ENCODE measurements at places on chromosomes 6 and 20.

- DNase-seq, result no peak
Measured at GRCh38 chr6:98764373-98764911, 69.9 kb upstream of the POU3F2 start.

DNA sequence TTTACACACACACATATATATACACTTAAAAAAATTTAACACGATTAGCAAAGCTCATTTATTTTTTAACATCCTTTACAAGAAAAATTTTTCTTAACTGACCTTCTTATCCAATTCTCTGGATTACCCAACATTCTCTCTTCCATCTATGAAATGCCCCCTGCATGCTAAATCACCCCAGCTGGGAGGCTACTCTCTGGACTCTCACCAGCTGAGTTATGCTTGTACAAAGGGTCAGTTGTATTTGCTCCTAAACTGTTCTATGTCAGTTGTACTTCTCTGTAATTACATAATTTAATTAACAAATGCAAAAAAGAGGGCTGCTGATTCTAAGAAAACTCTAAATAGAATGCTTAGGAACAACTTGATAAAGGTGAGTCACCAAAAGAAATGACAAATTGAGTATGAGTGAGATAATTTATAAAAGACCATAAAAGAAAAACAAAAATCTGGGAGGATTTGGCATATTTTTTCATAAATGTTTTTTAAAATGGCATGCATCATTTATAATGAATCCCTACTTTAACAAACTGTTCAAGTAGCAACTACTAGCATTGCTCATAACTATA is 120.5 kb downstream of the KIF13A start:
- DNase-seq, result no peak

GRCh38 chr20:25669826-25670422 is 26.7 kb downstream of the ZNF337 start:
- peak; percentile 30 for DNase-seq

GRCh38 chr6:38175786-38176185 is 356.3 kb downstream of the ZFAND3 start:
- DNase-seq, result no peak

DNA sequence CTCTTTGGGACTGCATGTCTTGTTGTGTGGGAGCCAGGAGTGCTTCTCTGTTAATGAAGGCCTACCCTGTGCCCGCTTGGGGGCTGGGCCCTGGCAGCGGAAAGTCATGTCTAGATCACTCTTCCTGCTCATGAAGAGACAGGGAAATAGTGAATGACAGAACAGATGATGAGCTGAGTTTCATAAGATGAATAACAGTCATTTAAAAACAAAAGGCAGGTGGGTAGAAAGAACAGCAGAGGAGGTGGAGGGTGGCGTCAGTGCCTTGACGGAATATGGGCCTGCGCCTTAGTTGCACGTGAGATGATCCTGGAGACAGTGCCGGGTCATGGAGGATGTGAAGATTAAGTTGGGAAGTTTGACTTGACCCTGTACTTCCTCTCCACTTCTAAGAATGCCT is 85.5 kb downstream of the ARID1B start:
- no peak for DNase-seq

DNA sequence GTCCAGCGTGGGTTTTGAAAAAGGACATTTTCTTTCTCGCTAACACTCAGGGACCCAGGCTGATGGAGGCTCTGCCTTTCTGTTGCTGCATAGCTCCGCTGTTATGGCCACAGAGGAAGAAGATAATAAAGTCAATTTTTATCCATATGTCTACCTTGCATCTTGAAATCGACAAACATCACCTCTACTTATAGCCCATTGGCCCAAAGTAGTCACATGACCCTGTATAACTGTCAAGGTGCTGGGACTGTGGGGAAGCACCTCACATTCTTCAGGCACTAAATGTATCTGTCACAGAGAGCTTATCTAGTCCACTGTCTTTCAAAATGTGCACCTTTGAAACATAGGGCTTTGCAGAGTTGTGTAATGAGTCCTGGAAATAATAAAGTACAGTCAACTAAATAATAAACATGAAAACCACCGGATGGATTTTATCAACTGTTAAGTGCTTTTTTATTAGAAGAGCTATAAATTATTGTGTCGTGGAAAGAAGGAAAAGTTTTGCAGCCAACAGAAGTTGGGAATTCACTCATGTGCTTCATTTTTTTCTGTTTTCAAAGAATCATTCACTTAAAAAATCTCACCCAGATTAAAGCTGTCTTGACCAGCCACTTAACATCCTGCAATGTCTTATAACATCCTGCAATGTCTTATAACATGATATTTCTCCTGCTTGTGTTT is 47.7 kb upstream of the RCAN2 start:
- DNase-seq, result no peak

DNA sequence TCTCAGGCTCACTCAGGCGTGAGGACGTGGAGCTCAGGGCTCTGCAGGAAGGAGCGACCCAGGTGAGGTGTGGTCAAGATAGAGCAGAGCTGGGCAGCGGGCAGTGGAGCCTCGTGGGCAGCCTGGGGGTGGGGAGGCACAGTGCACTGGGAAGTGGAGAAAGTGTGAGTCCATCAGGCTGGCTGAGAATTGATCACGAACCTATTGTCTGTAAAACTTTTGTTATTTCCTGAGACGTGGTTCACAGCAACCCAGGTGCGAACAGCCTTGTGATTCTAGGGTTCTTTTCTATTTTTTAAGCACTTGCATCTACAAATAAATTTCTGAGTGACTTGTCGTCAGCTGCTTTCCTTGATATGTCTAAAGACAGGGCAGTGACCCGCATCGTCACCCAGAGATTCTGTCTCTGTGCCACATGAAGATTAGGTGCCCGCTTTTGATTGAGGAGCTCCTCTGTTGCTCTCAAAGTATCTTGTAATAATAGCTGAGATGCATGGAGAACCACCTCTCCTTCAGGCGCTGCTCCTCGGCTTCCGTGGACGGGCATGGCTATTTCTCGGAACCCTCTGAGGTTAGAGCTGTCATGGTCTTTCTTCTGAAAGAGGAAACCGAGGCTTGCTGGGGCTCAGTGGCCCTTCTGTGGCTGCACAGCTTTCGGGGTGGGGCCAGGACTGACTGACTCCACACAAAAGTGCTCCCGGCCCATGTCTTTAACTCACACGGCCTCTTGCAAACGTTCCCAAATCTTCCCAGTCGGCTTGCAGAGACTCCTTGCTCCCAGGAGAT is 662 bp upstream of the CCR6 start:
- DNase-seq, result no peak

- no peak for DNase-seq
Measured at GRCh38 chr20:52004715-52005114, 186.9 kb downstream of the ZFP64 start.

DNA sequence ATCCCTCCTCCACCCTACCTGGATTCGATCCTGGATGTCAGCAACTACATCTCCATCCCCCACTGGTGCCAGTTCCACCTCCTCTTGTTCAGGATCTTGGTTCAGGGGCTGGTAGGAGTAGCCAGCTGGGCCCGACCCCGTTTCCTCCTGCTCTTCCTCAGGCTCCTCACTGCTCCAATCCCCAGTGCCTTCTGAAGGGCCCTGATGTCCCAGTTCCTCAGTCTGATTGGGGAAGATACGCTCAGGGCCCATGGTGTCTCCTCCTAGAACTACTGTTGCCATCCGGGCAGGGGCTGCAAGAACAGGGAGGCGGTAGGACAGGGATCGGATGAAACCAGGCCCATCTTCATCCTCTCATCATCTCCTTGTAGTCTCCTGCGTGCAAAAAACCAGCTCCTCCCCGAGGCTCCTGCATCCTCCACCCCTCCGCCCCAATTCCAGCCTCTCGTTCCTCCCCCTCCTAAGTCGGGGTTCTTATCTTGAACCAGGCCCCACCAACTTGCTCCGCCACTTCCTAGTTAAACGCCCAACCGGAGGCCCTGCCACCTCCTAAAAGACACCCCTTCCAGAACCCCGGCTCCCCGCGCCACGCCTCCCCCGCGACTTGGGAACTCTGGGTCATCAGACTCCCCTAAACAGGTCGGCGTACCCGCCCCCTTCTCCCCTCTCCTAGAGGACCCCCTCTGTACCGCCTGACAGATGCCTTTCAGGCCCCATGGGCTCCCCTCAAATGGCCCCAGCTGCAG is 476 bp downstream of the MEA1 start:
- no peak for DNase-seq

- no peak for DNase-seq
Measured at GRCh38 chr20:12036142-12036541, 118.4 kb downstream of the BTBD3 start.

Data from WTC11 (cell line).